K562 (cell line): ENCODE measurements at places on chromosomes 2 and 18. TPM values are rescaled to one million over a fixed set of nuclear protein-coding genes. Genes with fewer than 3 reads are reported as not detected.
A peak's percentile ranks its signal among the peaks of the same experiment; 100 is the strongest.

PRADC1 gene
- total RNA-seq = 36.3 and 41.2 TPM in 2 replicates

AKAIN1 gene
- total RNA-seq = not detected in 2 replicates

DNA sequence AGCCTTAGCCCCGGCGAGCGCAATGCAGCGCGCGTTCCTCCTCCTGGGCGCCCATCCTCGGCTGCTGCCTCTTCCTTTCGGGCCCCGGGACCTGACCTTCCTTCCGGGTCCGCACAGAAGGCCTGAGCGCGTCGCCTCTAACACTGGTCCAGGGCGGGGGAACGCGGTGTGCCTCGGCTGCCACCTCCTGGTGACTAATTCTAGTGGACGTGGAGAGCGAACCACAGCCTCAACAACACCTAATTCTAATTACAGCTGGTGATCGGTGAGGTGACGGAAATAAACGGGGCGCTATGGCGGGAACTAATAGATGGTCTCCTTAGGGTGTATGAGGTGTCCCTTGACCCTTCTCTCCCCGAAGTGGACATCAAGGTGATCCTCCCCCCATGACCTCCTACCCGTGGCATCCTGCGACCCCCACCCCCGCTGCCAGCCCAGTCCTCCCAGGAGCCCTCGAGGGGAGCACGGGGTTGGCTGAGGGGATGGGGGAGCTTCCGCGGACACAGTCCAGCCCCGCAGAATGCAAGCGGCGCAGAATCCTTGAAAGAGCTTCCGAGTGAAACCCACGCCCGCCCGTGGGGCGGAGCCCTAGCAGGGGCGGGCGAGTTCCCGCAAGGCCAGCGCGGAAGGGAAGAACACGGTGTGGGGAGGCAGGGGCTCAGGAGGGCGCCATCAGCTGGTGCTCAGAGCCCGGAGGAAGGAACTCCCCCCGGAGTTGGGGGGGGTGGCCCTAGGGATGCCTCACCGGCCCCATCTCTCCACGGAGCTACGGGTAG lies 12.8 kb upstream of the HMSD start:
- DNase-seq = peak; percentile 19

GRCh38 chr2:197372592-197372991 lies 62.0 kb upstream of the ANKRD44 start:
- DNase-seq = no peak

POMC gene
- total RNA-seq = not detected in 2 replicates

DPYSL5 gene
- total RNA-seq = not detected in 2 replicates

FIGLA gene
- not detected in 2 replicates for total RNA-seq

DNA sequence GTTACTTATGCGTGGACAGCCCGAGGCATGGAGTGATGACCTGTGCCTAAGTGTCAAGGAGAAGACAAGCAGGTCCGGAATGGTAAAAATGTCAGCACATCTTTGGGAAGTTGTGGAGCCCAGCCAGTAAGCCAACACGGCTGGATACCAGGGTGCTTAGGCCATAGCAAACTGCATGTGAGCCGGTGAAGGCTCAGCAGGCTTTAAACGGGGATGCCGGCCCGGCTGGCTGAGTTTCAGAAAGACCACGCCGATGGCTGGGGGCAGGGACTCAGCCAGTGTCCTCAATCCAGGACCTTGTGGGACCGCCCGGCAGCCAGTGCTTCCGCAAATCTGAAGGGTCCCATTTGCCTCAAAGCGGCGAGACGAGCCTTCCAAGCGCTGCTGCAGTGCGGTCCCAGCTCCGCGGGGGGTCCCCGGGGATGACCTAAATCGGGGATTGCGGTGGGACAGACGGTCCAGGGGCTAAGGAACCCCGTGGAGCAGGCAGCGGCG lies 946 bp upstream of the AGAP1 start:
- no peak for DNase-seq

ACMSD gene
- not detected in 2 replicates for total RNA-seq

DNA sequence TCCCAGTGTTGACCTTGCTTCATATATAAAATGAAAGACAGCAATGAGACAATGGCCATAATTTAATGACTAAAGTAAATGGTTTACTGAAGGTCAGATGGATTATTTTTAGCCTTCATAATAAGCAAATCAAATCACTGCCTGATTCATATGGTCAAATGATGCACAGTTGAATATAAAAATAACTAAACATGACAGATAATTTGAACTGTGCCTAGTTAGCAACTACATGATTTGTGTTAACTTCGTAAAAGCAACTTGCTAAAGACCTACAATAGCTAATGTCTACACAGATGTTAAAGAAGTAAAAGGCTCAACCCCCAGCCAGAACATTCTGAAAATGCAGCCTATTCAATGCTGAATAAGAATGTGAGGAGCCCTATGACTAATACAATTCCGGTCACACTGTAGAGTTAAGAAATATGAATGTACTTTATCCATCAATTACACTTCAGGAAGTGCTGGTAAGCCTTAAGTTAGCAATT lies 590.8 kb upstream of the CDH2 start:
- DNase-seq = no peak
